ENCODE measurements at places on chromosomes 2 and 18.

- no peak for DNase-seq
Observed at GRCh38 chr18:2913398-2914005, 66.7 kb downstream of the EMILIN2 start.

GRCh38 chr2:122261911-122262310 is 506.5 kb downstream of the TSN start:
- no peak for DNase-seq

DNA sequence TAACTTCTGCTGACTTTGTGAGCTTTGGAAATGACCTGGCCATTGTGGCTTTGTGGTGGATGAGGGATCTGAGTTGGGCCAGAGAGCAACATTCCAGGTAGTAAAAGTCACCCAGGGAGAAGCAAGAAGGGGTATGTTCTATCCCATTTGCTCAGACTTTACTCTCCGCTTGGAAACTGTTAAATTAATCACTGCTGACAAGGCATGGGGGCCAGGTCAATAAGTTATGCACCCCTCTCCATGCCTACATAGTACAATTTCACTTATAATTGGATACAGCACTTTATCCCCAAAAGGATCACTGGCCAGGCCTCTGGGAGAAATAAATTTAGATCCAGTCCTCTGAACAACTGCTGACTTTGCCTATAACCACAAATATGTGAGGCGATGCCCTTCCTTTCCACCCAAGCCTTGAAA is 92.1 kb downstream of the RPRM start:
- DNase-seq: peak; percentile 47

DNA sequence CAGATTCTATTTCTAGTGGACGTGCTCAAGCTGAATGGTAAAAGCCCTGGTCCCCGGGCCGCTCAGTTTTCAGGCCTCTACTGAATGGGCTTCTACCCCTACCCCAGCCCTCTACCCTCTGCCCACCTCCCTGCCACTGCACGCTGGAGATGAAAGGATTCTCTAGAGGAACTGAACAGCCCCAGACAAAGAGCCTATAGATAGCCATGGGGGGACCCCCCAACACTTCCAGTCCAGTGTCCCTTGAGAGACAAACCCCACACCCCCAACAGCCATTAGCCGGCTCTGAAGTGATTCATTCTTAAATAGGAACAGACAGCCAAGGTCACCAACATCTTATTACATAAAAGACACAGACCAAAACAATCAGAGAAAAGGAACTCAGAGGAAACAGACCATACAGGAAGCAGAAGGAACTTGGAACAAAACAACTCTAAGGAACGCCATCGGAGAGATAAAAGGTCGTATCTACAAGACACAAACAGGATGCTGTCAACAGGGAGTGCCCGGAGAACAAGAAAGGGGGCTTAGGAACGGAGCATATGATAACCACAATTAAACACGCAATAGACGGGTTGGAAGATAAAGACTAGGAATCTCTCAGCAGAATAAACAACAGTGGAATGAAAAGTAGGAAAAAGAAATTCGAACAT is 23.5 kb downstream of the TMEM37 start:
- DNase-seq: no peak

- peak; percentile 19 for DNase-seq
Observed at GRCh38 chr18:21897811-21898210, 157.2 kb downstream of the MIB1 start.

- DNase-seq: no peak
Observed at GRCh38 chr18:6943143-6943542, 174.5 kb downstream of the LAMA1 start.

DNA sequence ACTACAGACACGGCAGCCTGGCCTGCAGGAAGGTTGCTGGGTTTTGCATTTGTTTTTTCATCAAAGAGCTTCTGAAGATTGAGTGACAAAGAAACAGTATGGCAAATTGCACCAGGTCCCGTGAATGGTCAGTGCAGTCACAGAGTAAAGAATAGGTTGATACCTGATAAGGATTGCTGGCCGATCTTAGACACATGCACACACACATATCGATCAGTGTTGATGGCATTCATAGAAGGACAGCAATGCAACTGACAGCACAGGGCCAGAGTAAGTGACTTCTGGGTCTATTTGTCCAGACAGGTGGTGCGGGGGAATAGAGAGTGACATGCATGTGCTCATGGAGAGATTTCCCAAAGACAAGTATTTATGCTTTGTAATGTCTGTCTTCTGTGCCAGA is 42.8 kb downstream of the NRP2 start:
- no peak for DNase-seq

GRCh38 chr2:178115271-178115670 is 3.0 kb downstream of the RBM45 start:
- no peak for DNase-seq

DNA sequence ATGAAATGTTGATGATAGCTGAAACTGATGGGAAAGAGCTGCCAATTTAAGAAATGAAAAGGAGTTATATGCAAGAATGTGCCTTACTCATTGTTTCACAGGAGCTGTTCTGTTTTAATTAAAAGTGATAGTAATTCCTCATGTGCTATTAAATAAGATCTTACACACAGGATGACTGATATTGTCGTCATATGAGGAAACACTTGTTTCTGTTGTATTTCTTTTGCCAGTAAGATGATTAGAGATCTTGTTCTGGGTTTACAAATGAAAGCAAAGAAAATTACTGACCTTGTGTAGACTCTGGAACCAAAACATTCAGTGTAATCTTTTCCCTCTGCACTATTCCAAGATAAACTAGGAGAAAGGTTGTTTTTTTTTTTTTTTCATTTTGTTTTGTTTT is 123.6 kb downstream of the MAP3K20 start:
- no peak for DNase-seq

DNA sequence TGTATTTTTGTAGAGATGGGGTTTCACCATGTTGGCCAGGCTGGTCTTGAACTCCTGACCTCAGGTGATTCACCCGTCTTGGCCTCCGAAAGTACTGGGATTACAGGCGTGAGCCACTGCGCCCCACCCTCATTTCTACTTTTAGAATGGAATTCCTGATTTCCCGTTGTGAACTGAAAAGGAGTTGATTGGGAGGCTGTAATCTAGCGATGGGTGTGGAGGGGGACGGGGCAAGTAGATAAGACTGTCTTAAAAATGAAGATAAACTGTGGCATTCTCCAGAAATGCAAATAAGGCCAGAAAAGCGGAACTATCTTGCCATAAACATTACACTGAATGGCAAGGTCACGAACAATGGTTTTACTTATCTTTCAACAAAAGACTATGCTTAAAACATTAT is 135.4 kb downstream of the TRIB2 start:
- no peak for DNase-seq

DNA sequence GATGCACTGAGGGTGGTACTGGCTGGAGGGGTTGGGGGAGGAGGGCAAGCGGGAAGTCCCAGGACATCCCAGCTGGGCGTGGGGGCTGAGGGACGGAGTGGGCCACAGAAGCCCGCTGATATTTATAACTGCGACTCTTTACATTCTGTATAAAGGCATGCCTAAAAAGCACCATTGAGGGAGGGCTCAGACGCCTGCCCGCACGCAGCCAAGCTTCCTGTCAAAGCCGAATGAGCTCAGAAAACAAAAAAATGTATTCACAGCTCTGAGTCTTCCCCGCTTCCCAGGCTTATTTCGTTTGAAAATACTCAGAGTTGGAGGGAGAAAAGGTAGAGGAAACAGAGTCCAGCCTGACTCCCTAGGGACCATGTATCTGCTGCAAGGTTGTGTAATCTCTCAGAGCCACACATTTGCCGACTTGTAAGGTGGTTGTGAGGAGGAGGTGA is 170.1 kb upstream of the HAAO start:
- DNase-seq: peak; percentile 60

DNA sequence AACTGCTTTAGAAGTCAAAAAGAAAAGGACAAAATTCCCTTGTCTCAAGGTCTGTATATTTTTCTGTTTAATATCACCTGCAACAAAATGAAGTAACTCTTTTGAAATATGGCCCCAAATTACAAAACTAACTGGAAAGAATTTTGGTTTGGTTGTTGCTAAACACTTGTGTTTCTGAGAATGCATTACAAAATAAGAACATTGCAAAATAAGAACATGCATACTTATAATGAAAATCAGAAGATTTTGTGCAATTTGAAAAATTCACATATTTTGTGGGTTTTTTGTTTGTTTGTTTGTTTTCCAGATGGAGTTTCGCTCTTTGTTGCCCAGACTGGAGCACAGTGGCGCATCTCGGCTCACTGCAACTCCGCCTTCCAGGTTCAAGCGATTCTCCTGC is 21.8 kb downstream of the NDUFB3 start:
- DNase-seq: no peak

GRCh38 chr2:211447548-211447947 is 891.1 kb downstream of the CPS1 start:
- DNase-seq: no peak

GRCh38 chr2:172953411-172953810 is 122.2 kb upstream of the MAP3K20 start:
- peak; percentile 51 for DNase-seq

GRCh38 chr2:74851191-74851566 is 17.3 kb downstream of the HK2 start:
- DNase-seq: no peak

GRCh38 chr2:10502803-10503107 is 54.6 kb upstream of the ODC1 start:
- no peak for DNase-seq

DNA sequence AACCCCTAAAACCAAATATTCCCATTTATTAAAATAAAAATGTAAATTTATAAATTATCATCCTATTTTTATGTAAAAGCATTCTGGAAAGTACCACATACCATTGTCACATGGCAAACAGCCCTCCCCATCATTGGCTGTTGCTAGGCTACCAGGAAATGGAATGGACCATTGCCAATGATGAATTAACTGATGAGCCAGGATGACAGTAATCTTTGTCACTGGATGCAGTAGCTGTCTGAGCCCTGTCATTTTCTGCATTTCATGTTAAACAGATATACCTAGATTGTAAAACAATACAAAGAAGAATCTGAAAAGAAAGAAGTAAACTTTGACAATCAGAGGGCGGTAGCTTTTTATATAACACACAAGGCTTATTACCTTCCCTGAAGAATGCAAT is 641.4 kb downstream of the BCL11A start:
- peak; percentile 10 for DNase-seq

GRCh38 chr2:233386382-233387041 is 32.2 kb downstream of the DGKD start:
- DNase-seq: peak; percentile 46

- DNase-seq: no peak
Observed at GRCh38 chr18:58020567-58021107, 23.4 kb upstream of the NEDD4L start.

- no peak for DNase-seq
Observed at GRCh38 chr2:30164131-30164925, 17.5 kb downstream of the YPEL5 start.

- DNase-seq: no peak
Observed at GRCh38 chr2:205901491-205901890, 184.5 kb downstream of the INO80D start.

- DNase-seq: no peak
Observed at GRCh38 chr2:226837787-226838603, 2.1 kb downstream of the RHBDD1 start.

DNA sequence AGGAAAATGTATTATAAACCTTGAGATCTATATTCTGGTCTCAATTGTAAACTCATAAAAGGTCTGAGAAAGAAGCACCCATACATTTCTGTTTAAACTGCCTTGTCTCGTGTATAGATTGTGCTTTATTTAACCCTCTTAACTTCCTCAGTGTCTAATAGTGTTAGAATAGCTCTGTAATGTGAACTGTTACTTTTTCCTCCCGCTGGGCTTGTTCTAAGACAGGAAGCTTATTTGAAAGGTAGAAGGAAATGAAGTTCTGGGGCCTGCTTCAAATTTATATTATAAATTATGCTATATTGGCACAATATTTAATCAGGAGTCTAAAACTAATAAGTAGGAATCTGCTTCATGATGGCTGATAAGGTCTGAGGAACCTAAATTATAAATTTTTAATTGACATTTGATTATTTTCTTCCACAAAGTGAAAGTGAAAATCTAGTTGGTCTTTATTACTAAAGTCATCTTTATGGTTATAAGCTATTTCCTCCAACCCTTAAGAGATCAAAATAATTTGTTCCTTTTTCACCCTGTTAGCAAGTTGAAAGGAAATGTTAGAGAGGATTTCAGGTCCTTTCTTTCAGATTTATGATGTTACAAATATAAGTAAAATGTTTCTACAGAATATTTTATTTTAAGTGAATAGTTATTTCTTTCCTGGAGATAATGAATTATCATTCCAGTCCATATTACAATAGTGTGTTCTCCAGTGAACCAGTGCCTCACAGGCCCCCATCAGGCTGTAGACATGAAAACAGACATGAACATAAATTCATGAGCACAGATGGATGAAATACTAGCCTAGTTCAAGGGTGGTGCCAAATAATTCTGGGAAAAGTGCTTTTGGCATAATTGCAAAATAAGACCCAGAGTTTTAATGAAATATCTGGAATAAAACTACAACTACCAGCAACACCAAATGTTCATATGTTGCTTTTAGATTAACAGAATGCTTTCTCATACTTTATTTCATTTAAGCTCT is 7.9 kb downstream of the MFSD6 start:
- no peak for DNase-seq

DNA sequence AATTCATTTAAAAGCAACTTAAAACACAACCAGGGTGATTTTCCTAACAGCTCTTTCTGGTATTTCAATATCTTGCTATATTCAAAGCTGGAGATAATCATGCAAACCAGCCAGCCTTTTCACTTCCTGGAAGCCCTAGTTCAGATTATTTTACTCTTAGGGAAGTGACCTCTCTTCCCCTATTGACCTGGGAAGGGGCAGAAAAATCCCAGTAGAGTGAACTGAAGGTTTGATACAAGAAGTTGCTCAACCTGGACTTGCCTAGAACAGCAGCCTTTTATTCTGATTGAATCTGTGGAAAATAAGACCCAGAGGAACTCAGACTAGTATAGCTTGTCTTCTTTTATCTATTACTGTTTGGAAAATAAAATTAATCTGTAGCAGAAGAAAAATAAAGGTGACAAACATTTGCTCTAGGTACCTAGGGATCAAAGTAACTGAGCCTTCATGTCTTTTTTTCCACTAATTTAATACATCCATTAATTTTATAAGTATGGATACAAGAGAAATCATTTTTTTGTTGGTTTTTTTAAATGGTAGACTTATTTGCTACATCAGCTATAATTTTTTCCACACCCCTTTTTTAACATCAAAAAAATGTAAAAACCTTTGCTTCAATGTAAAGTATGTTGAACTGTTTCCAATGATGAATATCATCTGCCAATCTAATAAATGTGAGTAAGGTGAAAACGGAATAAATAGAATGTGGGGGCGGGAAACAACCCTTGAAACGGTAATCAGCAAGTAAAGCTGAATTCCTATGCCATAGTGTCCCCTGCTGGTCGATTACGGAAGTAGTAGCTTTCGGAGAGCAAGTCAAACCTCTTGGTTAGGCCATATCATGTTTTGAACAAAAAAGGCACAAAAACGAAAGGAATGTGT is 629.9 kb downstream of the NRXN1 start:
- peak; percentile 46 for DNase-seq

DNA sequence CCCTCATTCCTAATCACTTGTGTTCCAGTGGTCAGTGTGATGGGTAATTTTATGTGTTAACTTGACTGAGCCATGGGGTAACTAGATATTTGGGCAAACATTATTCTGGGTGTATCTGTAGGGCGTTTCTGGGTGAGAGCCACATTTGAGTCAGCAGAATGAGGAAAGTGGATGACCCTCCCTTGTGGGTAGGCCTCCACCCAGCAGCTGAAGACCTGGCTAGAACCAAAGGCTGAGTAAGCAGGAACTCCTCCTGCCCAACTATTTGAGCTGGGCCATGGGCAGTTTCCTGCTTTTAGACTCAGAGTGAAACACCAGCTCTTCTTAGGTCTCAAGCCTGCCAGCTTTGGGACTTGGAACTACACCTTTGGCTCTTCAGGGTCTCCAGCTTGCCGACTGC is 141.8 kb downstream of the ACKR3 start:
- peak; percentile 49 for DNase-seq
